EL (cell line): ENCODE measurements at places on chromosomes 3 and 15.

DNA sequence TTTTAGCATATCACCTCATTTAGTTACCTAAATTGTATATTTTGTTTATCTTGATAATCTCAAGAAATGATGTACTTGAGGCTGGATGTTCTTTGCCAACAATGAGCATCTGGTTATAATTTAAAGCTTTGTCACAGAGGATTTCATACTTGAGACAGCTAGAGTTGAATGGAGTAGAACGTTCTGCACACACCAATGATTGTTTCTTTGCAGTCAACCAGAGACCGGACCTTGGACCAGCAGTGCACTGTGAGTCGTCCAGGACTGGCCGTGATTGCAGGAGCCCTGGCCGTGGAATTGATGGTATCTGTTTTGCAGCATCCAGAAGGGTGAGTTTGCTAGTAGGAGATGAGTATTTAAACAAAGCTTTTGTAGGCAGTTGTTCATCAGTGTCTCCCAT, 90.4 kb downstream of the ATG7 start:
- peak; percentile 21 for DNase-seq

- DNase-seq, result no peak
These were observed 366.4 kb upstream of the AGTR1 start for GRCh38 chr3:148331081-148331846.

GRCh38 chr3:132038198-132038825, 3.5 kb upstream of the CPNE4 start:
- DNase-seq, result peak; percentile 14

GRCh38 chr3:16795581-16795980, 89.2 kb upstream of the PLCL2 start:
- no peak for DNase-seq

DNA sequence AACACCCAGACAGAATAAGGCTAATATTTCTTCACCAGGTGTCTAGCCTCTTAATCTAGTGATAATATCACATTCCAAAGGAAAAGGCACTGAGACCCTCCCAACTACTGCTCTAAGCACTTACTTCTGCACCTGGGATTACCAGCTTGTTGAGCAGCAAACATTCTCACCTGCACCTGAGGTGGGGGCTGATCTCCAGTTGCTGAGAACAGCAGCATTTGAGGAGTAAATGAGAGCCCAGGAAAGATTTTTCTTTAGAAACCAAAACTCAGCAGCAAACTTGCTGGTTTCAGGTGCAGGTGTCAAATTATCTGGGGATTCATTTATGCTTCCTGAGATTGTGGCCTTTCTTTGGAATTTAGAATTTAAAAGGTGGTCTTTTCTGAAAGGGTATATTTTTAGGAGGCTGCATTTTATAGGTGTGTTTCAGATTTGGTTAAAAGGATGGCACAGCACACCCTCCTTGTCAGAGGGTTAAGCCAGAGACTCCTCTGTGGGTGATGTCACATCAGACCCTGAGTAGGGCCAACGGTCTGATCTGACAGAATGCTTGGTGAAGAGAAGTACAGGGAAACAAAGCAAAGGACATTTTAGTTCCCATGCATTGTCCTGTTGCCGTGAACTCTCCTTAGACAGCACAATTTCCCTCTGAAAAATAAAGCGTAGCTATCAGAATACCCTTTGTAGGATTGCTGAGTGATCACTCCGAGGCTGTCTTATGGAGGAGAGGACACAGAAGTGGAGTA, 411.0 kb upstream of the ATP11B start:
- DNase-seq, result no peak

DNA sequence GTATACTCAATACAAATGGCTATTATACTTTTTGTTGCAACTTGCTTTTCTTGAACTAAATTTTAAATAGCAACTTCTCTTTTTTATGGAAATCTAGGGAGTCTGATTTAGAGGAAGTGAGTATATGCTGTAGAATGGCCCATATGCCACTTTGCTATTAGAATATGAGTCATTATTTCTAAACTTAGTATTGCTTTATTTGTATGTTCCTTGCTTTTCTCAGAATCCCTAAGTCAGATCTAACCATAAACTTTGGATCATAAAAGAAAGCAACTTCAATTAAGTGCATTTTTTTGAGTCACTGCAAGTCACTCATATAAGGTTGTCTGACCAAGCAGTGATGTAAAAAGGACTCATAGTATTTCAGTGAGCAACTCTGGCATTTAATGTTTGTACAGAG, 17.5 kb upstream of the SPTSSB start:
- DNase-seq, result no peak

- no peak for DNase-seq
These were observed 137.7 kb downstream of the ARPP21 start for GRCh38 chr3:35777065-35777464.

DNA sequence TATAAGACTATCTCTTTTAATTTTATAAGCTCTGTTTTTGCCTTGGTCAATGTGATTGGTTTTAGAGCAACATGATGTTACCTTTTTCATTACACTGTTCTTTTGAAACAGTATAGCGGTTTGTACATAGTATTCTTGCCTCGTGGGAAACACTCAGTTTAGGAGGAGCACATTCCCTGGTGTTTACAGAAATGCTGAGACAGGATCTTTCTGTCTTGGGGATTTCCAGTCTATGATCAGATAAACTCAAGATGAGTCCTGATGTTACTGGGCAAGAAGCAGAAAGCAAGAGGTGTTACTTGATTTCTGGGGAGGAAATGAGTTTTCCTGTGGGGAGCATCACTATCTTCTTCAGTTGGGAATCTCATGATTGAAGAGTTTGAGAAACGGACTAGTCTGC, 2.5 kb downstream of the TMEM266 start:
- no peak for DNase-seq

- no peak for DNase-seq
These were observed 53.9 kb upstream of the GRM7 start for GRCh38 chr3:6806991-6807390.

DNA sequence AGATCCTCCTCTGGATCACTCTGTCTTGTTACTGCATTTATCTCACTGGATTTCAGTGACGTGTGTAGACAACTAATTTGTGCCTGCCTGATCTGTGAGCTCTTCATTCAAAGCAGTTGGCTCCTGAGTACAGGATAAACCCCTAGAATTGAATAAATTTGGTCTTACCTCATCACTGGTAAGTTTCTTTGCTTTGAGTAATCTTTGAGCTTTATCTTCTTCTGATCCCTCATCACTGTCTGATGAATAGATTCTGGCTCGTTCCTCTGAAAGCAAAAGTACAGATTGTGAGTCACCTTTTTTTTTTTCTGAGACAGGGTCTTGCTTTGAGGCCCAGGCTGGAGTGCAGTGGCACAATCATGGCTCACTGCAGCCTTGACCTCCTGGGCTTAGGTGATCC, 24.5 kb downstream of the LEO1 start:
- no peak for DNase-seq

DNA sequence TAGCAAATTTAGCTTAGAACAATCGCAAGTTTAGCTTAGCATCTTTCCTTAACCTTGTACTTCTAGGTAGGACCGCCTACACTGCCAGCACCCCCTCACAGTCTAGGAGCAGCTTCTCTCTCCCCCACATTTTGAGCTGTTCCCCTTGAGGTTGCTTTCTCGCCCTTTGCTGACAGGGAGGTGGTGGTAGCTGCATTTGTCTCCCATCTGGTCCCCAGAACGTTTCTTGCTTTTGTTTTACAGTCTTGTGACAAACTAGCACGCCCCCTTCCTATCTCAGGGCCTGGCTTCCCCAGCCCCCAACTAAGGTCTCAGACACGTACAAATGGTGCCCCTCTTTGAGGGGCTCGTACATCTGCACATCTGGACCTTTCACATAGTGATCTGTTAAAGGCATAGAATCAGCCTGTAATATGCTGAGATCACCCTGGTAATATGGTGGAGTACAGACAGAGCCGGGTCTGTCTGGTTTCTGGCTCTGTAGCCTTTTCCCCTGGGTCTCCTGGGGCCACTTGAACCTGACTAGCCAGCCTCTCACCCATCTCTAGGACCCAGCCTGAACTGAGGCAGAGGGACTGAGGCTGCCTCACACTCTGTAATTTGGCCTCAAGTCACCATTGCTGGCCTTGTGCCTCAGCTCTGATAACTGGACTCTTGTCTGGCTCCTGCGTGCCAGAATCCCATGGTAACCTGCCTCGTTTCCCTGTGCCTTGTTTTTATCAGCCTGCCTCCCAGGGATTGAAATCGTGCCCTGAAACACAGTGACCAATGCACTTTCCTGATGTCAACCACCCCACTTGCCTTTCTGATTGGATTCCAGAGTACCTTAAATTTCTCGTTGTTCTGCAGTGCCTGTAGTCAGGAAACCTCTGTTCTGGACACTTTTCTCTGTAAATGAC, 27.7 kb downstream of the CRTC3 start:
- DNase-seq, result peak; percentile 28

DNA sequence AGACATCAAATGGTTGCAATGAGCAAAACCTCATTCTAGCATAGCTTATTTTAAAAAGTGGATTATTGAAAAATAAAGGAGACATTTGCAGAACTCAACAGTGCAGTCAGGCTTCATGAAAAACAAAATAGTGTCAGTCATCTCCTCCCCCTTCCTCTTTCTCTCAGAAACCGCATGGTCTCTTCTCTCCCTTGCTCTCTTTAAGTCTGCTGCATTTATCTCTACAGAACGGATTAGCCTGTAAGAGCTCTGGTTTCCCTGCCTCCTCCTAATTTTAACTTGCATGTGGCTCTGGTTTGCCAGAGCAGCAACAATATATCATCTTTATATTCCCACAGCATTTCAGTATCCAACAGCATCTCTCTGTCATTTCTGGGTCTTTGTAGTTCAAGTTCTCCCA, 609.0 kb downstream of the MECOM start:
- DNase-seq, result no peak

DNA sequence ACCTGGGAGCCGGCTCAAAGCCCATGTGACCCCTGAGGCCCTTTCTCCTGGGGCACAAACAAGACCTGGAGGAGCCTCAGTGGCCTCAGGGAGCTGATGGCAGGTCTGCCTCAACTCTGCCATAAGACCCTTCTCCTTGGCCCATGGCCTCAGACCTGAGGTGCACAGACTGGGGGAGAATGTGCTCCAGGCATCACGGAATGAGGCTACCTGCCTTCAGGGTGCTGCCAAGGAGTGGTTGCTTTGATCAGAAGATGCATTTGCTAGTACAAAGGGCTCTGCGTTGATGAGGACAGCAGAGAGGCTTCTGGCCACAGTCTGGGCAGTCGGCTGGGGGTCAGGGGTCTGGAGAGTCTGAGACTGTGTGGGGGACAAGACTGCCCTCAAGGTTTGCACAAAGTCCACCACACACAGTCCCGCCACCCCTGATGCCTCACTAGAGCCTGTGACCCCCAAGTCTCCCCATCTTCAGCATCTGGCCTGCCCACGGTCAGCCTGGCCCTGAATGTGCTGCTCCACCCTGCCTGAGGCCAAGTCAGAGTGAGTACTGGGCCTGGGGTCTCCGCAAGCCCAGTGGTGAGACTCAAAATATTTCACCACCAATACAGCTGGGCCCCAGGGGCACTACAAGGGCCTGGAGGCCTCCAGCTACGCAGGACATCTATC, 26.6 kb downstream of the ALDH1L1 start:
- no peak for DNase-seq

GRCh38 chr15:78641749-78642275, 802 bp upstream of the CHRNB4 start:
- DNase-seq, result no peak

- DNase-seq, result no peak
These were observed 220.7 kb downstream of the MEX3B start for GRCh38 chr15:81825136-81825535.

GRCh38 chr15:42742149-42742548, 5.2 kb upstream of the CDAN1 start:
- no peak for DNase-seq
